ENCODE measurements at places on chromosomes 2 and 18.

DNA sequence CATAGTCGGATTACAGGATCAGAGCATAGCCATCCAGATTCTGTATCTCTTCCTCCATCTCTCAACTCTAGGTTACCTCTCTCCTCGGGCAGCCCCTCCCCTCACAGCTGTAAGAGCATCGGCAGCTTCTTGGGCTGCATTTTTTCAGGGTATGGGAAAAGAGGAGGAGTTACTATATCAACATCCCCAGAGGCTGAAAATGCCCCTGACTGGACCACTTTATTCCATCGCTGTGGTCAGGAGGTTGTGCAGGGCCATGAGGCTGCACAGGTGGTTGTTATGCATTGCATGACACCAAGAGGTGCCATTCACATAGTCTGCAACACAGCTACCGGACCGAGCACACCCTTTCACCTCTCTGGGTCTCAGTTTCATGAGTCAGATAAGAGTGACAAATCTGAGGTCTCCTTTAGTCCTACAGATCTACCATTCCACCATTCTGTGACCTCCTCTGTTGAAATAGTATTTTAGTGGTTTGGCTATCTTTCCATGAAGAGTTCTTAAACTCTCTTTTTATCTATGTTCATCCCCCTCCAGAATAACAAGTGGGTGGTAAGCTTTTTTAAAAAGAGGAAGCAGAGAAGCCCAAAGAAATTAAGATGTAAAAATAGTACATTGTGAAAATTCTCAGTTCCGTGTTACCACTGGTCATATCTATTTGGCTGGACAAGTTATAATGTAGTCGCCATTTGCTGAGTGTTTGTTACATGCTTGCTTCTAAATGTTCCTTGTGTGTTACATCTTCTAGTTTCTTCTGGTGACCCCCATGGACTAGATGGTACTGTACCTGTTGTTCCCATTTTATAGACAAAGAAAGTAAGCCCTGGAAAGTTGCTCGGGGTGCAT, 56.6 kb upstream of the SLC1A4 start:
- peak; percentile 99 for DNase-seq

DNA sequence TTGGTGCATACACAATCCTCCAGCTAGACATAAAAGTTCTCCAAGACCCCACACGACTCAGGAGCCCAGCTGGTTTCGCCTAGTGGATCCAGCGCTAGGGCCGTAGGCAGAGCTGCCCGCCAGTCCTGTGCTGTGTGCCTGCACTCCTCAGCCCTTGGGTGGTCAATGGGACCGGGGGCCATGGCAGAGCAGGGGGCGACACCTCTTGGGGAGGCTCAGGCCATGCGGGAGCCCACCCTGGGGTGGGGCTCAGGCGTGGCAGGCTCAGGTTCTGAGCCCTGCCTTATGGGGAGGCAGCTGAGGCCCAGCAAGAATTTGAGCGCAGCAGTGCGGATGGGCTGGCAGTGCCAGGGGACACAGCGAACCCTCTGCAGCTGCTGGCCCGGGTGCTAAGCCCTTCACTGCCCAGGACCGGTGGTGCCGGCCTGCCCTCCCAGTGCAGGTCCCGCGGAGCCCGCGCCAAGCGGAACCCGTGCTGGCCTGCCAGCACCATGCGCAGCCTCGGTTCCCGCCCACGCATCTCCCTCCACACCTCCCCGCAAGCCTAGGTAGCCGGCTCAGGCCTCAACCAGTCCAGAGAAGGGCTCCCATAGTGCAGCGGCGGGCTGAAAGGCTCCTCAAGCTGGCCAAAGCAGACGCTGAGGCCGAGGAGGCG, 1566.6 kb upstream of the SLC39A10 start:
- DNase-seq: no peak

DNA sequence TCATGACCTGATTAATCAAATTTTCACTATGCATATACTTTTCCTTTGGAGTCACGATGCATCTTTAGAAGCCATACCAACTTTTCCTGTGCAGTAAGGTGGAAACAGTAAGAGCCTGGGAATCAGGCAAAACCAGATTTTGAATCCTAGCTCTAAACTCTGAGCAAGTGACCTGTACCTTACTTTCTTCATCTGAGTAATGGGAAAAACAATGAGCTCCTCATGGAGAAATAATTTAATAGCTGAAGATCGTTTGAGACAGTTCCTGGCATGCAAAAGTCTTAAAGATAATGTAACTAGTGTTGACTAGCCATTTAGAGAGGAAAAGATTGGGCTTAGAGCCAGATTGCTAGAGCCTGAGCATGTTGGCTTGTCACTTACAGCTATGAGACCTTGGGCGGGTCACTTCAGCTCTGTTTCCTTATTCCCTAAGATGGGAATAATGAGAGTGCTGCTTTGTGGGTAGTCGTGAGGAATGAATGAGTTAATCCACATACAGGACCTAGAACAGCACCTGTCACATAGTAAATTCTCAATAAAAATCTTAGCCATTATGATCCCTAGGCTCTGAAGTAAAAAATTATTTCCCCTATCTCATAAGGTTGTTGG, 17.7 kb upstream of the CCNYL1 start:
- no peak for DNase-seq

GRCh38 chr2:46601328-46601963, 122.1 kb downstream of the TMEM247 start:
- DNase-seq: peak; percentile 4

DNA sequence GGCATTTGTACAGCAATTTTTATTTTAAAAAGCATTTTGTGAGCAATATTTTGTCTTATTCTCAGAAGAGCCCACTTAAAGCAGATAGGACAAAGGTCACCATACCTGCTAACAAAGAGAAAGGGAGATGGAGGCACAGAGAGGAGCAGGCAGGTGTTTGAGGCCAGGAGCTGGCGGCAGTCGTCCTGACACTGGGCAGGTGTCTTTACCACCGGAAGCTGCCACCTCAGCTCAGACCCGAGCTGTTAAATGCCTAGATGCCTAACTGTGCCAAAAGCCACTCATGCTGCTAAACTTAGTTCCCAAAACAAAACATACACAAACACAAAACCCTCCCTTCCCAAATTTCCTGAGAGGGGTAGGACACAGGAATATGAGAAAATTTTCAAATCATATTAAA, 120.9 kb downstream of the CNTNAP5 start:
- no peak for DNase-seq

GRCh38 chr2:208047840-208048239, 22.5 kb upstream of the PLEKHM3 start:
- no peak for DNase-seq

DNA sequence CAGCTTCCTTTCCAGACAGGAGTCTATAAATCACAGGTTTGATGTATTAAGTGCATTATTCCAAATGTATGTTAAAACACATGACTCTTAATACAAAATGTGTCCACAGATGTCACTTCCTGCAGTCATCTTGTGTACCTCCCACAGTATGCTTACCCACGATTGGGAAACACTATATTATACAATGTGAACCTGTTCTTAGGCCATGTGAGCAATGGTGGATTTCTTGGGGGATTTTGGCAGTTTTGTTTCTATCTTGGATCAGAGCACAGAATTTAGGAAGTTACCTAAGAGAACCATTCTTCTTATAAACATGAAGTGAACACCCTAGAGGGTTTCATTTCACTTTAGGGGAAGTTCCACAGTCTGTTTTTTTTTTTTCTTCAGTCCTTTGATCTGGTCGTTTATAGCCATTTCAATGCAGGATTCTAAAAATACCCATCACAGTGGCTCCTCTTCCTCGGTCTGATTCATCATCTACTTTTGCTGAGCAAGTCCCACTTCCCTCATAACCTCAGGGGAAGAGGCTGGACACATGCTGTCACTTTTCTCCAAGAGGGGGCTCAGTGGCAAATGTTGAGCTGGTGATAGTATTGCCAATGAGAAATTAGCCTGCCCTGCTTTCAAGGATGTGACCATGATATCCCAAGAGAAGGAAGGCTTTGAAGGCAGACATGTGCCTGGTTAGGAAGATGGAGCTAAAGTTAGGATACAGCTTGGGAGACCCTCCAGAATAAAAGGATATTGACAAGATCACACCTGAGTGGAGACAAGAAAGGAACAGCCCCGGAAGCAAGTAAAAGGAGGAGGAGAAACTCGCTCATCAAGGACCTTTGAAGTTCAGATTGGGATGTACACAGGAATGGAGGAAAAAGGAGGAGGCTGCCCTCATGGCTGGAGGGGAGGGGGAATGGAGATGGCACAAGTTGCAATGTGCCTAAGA, 22.6 kb downstream of the PLEK start:
- peak; percentile 99 for DNase-seq
